Fibroblast of skin of left biceps (primary cell): ENCODE measurements at places on chromosomes 7 and 10.

DNA sequence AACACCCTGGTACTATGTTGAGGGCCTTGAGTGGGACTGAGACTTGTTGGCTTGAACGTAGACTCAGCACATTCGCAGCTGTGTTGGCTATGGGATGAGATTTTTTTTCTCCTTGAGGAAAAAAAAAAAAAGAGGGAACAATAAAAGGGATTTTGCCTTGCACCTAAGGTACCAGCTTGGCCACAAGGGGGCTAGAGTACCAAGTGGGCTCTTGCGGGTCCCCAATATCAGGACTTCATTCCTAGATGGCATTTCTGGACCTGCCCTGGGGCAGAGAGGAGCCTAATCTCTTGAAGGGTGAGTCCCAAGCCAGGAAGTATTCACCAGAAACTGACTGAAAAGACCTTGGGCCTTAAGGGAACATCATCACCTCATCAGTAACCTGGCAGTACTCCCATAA lies 1083.6 kb upstream of the PHF14 start:
- no peak for DNase-seq

- DNase-seq = no peak
Observed at GRCh38 chr7:31214751-31215150, 125.8 kb downstream of the NEUROD6 start.

DNA sequence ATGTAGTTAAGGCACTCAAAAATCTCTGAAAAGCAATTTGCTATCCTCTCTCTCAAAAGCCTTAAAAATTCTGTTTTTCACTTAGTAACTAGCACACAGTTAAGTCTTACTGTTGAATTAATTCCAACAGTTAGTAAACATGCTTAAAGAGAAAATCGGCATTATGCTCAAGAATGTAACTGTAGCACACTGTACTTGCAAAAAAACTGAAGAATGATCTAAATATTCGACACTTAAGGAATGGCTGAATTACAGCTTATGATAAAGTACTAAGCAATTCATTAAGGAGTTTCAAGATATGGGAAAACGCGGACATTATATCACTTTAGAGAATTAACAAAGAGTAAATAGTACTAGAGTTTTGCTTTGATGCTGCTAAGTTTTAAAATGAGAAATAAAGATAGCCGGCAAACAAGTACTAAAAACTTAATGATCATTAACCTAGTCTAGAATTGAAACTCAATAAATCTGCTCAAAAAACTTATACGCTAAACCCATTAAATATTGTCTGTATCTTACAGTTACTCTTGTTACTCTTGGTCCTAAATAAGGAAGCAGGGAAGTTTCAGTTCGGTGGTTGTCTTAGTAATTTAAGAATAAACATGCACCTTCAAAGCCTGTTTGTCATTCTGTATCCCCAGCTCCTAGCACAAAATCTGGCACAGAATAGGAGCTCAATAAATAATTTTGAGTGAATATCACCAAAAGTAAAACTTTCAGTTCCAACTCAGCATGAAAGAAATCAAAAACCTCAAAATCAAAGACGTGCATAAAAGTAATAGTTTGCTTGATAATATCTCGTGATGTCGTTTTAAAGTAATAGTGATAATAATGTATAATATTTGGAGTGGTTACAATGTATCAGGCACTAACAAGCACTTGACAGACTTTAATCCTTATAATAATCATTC lies 1.2 kb downstream of the TRDMT1 start:
- no peak for DNase-seq

GRCh38 chr10:2469802-2470201 lies 597.5 kb upstream of the PFKP start:
- no peak for DNase-seq

GRCh38 chr10:60130130-60130579 lies 223.8 kb upstream of the CCDC6 start:
- DNase-seq = no peak

DNA sequence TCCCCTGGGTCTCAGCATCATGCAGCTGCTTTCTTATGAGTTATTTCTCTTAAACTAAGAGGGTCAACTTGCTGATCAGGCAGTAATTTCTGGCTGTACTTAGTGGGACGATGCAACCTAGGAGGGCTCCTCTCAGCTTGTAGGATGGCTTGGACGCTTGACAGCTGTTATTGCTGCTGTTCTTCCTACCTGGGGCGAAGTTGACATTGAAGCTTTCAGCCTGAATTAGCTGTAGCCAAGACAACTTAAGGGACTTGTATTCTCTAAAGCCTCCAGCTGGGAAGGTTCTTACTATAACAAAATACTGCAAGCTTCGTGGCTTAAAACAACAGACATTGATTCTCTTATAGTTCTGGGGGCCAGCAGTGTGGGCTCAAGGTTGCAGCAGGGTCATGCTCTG lies 224.9 kb downstream of the ACTR3B start:
- DNase-seq = no peak

GRCh38 chr10:24241536-24242040 lies 32.6 kb downstream of the KIAA1217 start:
- DNase-seq = no peak

- no peak for DNase-seq
Observed at GRCh38 chr7:147485660-147486210, 1104.8 kb upstream of the C7orf33 start.

- no peak for DNase-seq
Observed at GRCh38 chr7:155469311-155470185, 11.6 kb downstream of the EN2 start.

DNA sequence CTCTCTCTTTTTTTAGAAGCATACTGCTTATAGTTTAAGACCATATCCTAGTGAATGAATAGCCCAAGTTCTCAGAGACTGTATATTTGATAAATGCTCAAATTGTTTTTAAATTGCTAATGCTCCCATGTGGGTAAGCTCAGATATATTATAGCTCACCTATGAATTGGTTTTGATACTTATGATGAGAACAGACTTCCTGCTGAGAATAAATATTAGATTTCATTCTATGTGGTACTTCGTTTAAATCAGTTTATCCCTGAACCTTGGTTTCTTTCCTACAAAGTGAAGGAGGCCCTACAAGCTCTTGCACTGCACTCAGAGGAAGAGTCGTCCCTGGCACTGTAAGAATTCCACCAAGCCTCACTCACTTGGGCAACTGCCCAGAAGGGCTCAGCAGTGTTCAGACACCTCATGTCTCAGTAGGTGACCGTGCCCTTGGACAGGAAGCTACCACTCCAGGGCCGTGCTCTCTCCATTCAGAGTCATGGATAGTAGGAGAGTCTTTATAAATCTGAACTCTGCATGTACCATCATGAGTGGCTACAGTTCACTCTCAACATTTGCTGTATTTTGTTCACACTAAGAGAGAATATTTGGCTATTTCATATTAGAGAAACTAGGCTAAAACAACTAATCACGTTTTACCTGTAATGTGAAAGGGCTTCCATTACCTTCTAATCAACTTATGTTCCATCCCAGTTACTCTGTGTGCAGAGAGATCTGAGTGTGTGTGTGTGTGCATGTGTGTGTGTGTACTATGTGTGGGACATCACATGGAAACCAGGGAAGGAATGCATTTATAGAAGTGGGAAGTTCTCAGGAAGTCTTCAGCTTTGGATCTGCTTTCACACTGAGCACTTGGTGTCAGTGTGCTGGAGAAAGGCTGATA lies 93.8 kb downstream of the PTPRE start:
- DNase-seq = no peak

- no peak for DNase-seq
Observed at GRCh38 chr10:120195984-120196712, 260.9 kb upstream of the PLPP4 start.

DNA sequence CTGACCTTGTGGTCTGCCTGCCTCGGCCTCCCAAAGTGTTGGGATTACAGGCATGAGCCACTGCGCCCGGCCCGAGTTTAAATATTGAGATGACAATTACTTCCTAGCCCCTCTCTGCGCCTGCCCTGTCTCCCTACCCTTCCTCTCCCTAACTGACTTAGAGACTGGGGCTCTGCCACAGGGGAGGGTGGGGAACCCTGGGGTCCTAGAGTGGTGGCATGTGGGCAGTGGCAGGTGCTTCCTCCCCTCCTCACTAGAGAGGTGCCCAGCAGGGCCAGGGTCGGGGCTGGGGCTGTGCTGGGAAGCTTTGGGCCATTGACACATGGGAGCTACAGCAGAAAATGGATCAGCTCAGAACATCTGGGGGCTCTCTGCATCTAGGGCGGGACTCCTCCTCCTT lies 7.0 kb upstream of the ACHE start:
- no peak for DNase-seq

- no peak for DNase-seq
Observed at GRCh38 chr7:129801882-129802281, 150.9 kb downstream of the UBE2H start.

DNA sequence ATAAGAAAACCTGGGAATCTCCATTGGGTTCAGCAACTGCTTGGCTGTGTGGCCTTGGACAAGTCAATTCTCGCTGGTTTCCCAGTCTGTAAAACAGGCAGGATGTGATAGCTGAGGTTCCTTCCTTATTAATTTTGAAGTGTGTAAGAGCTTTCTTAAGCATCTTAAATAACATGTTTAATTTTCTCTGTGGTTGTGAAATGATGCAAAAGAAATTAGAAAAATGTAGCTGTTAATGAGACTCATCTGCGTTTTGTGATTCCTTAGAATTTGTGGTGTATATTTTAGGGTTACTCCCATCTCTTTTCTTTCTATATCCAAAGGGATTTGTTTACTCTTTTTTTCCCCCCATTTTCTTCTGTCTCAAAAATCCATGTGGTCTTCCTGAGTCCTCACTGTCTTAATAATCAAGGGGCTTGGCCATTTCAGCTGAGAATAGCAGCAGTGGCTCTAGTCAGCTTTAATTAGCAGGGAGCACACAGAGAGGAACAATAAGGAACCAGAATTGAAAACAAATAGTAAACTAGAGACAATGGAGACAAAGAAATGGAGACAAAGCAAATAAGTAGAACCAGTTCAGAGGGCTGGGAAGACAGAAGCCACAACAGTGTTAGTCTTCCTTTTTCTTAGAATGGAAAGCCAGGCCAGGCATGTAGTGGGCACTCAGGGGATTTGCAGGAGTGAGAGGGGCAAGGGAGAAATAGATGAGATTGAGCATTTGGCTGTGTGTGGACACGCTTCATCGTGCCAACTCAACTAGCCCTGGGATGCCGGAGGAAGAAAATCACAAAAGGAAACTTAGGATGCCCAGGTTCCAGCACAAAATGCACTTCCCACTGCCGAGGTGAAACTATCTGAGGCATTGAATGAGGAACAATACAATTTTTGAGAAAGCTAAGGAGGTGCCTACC lies 93.9 kb downstream of the CHN2 start:
- no peak for DNase-seq

- no peak for DNase-seq
Observed at GRCh38 chr7:70637726-70638125, 494.2 kb upstream of the GALNT17 start.

GRCh38 chr7:32765185-32765584 lies 126.4 kb downstream of the KBTBD2 start:
- no peak for DNase-seq

DNA sequence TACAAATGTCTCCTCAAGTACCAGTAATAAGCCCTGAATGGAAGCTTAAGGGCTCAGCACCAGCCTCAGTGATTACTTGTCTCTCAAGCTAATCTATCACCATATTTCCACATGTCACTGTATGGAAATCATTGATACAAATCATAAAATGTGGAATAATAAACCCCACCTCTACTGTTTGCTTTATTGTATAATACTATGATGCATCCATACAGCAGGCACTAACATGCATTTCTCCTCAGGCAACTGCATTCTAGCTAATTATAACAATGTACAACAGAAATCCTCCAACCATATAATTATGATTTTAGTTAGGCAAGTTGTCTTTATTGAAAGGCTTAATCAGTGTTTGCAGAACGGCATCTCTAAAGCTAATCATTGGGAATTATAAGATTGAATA lies 26.2 kb downstream of the CRPPA start:
- no peak for DNase-seq

GRCh38 chr10:22856444-22857074 lies 71.3 kb upstream of the ARMC3 start:
- DNase-seq = no peak

DNA sequence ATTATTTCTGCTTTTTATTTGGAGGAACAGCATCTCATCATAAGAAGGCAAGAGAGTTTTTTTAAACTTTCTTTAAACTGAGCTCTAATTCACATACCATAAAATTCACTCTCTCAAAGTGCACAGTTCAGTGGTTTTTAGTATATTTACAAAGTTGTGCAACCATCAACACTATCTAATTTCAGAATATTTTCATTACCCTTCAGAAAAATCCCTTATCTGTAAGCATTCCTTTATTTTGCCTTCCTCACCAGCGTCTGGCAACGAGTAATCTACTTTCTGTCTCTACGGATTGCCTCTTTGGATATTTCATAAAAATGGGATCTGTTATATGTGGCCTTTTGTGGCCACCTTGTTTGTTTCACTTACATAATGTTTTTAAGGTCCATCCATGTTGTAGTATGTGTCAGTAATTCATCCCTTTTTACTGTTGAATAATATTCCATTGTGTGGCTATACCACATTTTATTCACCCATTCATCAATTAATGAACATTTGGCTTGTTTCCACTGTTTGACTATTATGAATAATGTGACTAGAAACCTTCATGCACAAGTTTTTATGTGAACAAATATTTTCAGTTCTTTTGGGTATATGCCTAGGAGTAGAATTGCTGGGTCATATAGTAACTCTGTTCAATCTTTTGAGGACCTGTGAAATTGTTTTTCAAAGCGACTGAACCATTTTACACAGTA lies 181.5 kb downstream of the TRIL start:
- no peak for DNase-seq

DNA sequence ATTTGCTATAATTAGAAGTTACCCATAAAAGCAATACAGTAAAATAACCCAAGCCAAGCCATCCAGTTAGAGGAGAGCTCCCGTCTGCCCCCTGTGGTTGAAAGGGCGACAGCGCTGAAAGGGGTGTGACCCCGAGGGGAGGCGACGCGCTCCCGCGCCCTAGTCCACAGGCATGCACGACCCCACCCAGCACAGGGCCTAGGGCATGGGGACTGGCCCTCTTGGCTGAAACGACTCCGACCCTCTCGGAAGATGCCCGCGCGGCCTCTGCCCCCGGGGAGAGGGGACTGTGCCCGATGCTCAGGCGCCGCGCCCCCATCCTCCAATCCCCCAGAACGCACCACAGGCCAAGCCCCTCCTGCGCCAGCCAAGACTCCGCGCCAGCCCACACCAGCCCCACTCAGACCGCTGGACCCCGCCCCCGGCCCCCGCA lies 64.0 kb downstream of the CSGALNACT2 start:
- no peak for DNase-seq

GRCh38 chr7:150567169-150567568 lies at the start of gene GIMAP4:
Gene GIMAP4, plus strand, starts transcription at chr7:150567390. Its CDS starts 2,512 bp downstream, at chr7:150569902.
- no peak for DNase-seq

DNA sequence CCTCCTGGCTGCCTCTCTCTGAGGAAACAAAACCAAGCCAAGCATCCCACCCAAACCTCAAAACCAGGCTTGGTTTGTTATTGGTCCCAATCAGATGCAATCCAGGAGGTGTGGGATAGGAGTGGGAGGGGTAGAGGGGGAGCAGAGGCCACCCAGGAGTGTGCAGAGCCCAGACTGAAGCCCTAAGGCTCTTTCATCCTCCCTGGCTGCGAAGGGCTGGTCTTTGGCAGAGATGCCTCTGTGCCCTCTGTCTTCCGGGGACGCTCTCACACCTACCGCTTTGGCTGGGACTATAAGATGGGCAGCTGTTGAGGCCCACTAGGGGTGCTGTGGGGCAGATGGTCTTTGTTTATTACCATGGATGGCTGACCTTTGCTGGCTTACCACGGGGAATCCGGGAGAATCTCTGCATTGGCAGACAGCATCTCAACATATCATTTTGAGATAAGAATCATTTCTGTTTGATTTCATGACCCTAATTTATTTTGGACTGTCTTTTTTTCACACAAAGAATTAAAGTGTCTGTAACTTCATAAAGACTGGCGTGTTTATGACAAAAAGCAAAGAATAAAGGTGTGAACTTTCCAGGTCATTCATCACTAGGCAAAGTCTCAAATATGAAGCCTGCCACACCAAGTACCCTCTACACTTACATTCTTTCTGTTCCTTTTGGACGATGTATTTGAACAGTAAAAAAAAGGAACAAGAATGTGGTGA lies 6.5 kb upstream of the DENND2A start:
- DNase-seq = no peak
